Stimulated activated CD4-positive, alpha-beta T cell treated with anti-CD3 and anti-CD28 coated beads, TNF-alpha, amount 100 ng/mL, for 4 hours (primary cell): ENCODE measurements at places on chromosomes 2 and 18.

DNA sequence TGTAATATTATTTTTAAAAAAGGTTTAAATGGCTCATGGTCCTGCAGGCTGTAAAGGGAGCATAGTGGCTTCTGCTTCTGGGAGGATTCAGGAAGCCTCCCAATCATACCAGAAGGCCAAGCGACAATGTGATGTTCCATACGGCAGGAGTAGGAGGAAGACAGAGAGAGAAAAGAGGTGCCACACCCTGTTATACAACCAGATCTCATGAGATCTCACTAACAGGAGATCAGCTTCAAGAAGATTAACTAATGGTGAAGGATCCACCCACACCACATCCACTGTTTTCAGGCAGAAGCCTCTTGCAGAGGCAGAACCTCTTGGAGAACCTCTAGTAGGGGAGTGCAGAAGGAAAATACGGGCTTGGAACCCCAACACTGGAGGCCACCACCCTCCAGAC, 103.9 kb upstream of the TEKT4 start:
- no peak for DNase-seq

- DNase-seq = no peak
Measured at GRCh38 chr2:181586569-181587081, 70.3 kb downstream of the CERKL start.

DNA sequence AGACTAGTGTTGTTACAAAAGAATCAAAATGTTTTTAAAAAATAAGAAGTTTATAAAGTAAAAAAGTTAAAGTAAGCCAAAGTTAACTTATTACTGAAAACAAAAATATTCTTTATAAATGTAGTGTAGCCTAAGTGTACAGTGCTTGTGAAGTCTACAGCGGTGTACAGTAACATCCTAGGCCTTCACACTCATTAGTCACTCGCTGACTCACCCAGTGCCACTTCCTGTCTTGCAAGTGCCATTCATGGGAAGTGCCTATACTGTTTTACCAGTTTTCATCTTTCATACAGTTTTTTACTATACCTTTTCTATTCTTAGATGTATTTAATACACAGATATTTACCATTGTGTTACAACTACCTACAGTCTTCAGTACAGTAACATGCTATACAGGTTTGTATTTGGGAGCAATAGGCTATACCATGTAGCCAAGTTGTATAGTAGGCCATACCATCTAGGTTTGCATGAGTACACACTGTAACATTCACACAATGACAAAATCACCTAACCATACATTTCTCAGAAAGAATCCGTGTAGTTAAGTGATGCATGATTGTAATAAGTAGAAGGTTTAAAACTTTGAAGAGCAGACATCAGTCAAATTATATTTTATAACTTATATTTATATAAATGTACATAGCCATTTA, 13.4 kb downstream of the SERPINB7 start:
- DNase-seq = peak; percentile 26

GRCh38 chr2:52844701-52845423, 922.7 kb upstream of the CHAC2 start:
- DNase-seq = no peak
